Hippocampal formation (tissue), 2 donors: ENCODE measurements at places on chromosomes 1 and 21.

DNA sequence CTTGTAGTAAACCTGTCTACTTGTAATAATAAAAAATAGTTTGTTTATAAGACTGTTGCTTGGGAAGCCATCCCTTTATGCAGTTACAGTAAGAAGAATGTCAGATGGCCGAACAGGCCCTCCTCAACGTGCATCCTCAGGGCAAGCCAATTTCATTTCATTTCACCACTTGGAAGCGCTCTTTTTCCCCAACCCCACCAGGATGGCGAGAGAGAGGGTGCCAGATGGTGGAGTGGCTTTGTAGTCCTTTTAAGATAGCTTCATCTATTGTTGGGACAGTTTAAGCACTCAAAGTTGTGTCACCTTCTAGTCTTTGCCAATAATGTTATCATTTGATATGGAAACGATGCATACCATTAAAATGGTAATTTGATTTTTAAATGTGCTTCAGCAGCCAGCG lies 356.3 kb upstream of the CAMK1G start:
- no peak for DNase-seq

GRCh38 chr21:45618287-45618686 lies 25.2 kb upstream of the PCBP3 start:
- DNase-seq = no peak

GRCh38 chr1:184322253-184322652 lies 64.6 kb upstream of the C1orf21 start:
- DNase-seq = no peak

- DNase-seq = no peak
Measured at GRCh38 chr1:220221269-220221668, 51.0 kb downstream of the RAB3GAP2 start.

GRCh38 chr21:35583566-35584216 lies 476.6 kb downstream of the SETD4 start:
- no peak for DNase-seq

GRCh38 chr21:41435706-41436105 lies 9.7 kb downstream of the MX1 start:
- no peak for DNase-seq

DNA sequence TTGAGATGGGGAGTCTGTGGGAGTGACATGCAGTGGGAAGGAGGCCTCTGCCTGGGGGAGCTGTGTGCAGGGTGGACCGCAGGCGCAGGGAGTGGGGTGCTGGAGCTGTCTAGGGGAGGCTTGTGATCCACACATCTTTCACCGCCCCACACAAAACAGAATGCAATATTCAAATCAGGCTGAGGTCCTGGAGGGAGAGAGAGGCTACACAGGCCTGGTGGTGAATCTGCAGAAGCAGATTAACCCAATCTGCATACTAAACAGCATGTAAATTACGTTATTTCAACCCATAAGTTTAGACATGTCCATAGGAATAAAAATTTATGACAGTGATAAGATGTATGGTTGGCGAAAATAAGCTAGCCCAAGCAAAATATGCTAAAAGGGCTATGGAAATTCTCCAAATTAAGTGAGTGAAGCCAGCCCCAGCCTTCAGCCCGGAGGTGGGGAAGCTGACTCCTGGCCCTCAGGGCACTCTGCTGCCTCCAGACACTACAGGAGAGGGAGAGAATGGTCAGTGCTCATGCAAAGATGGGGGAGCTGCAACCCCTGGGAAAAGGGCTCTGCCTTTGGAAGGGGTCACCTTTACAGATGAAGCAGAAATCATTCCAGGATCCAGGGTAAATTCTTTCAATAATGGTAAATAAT lies 156.2 kb upstream of the CTTNBP2NL start:
- DNase-seq = no peak

DNA sequence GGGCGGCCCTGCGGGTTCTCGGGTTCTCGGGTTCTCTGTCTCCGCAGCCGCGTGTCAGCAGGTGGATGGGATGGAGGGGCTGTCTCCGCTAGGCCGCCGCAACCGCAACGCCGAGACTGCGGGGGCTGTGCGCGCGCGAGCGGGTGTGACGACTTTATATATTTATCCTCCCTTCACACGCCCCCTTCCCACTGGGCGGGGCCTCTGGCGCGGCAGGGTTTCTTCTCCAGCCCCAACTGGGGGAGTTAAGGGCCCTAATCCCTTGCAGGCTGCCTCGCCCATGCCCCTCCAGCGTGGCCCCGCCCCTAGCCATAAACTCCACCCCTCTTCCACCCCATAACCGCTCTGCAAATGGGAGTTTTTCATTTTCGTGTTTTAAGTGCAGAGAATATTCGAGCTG lies 3.4 kb downstream of the IGSF21 start:
- peak; percentile 28 for DNase-seq

DNA sequence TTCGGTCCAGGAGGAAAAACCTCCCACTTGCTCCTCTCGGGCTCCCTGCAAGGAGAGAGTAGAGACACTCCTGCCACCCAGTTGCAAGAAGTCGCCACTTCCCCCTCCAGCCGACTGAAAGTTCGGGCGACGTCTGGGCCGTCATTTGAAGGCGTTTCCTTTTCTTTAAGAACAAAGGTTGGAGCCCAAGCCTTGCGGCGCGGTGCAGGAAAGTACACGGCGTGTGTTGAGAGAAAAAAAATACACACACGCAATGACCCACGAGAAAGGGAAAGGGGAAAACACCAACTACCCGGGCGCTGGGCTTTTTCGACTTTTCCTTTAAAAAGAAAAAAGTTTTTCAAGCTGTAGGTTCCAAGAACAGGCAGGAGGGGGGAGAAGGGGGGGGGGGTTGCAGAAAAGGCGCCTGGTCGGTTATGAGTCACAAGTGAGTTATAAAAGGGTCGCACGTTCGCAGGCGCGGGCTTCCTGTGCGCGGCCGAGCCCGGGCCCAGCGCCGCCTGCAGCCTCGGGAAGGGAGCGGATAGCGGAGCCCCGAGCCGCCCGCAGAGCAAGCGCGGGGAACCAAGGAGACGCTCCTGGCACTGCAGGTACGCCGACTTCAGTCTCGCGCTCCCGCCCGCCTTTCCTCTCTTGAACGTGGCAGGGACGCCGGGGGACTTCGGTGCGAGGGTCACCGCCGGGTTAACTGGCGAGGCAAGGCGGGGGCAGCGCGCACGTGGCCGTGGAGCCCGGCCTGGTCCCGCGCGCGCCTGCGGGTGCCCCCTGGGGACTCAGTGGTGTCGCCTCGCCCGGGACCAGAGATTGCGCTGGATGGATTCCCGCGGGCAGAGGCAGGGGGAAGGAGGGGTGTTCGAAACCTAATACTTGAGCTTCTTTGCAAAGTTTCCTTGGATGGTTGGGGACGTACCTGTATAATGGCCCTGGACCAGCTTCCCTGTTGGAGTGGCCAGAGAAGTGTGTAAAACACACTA lies 45.3 kb downstream of the MRPL39 start:
- DNase-seq = peak; percentile 4

DNA sequence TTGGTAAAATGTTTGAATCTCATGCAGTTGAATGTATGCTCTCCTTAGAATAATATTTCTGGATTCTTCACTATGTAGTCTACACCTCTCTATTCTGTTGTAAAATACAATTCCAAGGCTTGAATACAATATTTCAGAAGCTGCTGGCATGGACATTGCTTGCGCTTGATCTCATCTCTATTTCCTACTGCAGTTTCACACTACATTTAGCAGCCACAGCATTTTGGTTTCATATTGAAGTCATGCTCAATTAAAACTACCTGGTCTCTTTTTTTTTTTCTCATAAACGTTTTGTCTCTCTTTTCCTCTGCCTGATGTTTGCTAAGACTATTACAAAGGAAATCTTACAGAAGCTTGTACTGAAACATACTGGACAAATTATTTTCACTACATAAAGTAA lies 631.0 kb upstream of the TMPRSS15 start:
- no peak for DNase-seq

DNA sequence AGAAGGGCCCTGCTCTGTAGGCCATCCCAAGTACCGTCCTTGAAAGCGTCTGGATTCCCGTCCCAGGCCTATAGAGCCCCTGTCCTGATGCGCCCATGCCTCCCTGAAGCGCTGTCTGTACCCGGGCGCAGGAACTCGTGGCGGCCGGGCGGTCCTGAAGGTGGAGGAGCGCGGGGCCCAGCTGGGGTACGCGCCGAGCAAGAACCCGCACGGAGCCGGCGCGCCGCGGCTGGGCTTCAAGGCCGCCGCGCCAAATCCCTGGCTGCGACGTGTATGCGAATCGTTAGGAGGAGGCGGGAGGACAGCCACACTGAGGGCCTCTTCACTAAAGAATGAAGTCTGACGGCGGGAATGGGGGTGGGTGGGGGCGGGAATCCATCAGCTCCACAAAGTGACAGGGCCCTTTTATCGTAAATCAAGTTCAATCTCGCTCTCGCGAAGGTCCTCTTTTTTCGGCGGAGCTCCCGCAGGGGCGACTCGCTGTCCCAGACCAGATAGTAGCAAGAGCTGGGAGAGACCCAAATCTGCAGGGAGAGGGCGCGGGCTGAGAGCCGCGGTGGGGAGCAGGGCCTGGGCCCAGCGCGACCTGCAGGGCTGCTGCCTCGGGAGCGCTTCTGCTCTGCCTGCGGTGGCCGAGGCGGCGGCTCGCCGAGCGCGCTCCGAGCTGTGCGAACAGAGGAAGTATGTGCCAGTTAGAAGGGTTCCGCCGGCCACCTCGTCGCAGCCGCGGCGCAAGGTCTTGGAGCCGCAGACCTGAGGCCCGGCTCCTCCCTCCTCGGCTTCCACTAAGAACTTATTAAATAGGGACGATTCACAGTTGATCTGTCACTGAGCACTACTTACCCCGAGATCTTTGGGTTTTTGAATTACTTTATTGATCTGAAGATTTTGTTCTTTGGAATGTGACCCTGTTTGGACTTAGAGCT lies 10.4 kb downstream of the BARHL2 start:
- DNase-seq = no peak

DNA sequence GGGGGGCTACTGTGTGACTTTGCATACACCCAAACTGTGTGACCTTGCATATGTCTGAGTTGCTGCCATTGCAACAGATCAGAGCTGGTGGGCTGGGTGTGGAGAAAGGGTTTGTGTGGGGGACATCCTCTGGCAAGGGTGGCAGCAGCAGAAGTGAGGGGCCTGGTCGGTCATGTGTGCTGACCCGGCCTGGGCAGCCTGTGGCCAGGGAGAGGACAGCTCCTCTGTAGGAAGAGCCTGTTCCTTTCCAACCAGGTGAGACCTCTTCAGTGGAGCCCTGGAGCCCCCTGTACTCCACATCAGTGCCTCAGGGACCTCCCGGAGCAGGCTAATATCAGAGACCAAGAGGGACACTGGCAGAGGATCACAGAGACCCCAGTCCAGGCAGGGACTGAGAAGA lies 8.3 kb downstream of the PCSK9 start:
- no peak for DNase-seq

DNA sequence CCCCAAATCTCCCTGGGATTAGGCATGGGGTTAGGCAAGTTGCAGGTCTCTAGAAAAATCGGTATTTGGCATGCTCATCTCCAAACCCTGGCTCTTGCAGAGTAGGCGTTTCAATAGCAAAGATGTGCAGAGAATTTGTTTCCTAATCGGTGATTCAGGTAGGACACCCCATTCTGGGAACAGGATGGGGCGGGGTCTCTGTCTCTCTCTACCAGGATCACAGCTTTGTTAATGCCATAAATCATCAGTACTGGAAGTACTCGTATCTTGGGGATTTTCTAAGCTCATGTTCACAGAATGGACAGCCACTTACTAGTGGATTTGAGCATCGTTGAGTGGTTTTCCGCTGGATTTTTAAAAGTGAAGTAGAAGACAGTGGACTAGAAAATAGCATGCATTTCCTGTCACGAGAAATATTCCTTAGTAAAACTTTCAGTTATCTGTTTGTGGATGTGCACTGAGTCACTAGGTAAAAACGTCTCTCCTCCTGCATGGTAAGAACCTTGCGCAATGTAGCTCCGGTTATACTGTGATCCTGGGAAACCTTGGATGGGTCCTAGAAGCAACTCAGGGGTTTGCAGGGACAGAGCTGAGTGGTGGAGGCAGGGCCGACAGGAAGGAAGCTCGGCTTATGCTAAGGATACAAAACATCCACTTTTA lies 5.1 kb downstream of the TMEM51 start:
- DNase-seq = no peak

DNA sequence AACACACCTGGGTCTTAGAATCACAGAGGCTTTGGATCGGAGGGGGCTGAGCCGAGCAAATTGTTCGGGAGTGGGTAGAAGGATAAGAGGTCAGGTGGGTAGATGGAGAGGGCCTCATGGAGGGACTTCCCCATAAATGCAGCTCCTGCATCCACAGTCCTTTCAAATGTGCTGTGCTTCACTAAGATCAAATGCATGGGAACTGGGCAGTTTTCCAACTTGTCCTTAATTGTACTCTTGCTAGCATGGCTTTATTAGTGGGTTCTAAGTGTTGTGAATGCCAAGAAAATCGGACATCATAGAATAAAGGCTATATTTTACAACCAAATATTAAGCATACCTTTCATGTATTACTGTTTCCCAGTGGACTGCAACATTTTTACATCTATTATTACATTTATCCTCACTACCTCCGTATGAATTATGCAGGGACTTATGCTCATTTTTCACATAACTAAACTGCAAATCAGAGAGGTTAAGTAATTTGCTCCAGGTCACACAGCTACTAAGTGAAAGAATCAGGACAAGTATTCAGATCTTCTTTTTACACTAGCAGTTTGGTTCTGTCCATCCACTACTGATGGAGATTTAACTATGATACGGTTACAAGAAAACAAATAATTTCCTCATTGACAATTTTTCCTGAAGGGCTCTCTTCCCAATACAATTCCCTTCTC lies 174.5 kb upstream of the RUNX1 start:
- DNase-seq = no peak

DNA sequence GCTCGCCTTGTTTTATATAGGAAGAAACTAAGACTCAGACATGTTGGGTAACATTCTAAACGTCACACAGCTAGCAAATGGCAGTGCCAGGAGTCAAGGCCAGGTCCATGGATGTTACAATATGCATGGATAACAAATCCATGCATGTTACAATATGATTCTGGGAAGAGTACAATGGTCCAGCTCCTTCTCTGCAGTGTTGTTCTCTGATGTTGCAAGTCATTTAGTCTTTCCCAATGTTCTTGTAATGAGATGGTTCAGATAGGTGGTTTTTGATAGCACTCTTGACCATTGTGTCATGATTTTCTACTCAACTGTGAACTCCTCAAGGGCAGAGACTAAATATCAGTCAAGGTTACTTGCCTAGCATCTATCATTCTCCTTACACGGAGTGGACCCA lies 15.7 kb upstream of the LRRN2 start:
- DNase-seq = no peak
